ENCODE measurements at places on chromosomes 6 and 20.

- DNase-seq, result no peak
These were observed at the start of gene PRRC2A for GRCh38 chr6:31620586-31621319. Gene PRRC2A (plus strand): TSS chr6:31620715. CDS start chr6:31622790, 2,075 bp downstream.

- DNase-seq, result no peak
These were observed 25.8 kb downstream of the B4GALT5 start for GRCh38 chr20:49687595-49688567.

DNA sequence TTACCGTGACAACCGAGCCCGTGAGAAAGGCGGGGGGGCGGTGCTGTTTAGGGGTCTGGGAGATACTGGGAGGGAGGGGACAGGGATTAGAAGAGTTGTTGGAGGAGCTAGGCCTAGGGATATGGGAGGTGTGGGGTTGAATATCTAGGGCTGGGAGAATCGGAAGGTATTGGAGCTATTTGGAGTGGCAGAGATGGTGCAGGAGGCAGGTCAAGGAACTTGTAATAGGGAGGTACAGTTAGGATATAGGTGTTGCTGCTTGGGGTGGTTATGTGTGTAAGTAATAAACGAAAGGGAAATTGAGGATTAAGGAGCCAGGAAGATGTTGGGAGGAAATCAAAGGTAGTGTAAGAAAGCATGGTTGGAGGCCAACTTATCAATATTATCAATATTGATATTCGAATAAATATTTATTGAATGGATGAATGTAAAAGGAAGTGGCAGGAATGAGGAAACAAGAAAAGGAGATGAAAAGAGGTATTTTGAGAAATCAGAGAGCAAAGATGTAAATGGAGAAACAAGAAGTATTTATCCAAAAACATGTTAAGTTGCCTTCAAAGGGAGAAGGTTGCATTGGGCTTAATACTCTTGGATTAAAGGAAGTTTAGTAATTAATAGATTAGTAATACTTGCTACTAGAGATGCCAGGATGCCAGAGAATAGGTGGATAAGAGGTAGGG lies 602 bp downstream of the PPP1R11 start:
- DNase-seq, result no peak

GRCh38 chr6:72248621-72249020 lies 362.3 kb downstream of the RIMS1 start:
- DNase-seq, result no peak

Measured in urinary bladder (tissue), 4 donors.